Vagina (tissue), 2 donors: ENCODE measurements at places on chromosomes 1 and 21. TPM values are rescaled to one million over a fixed set of nuclear protein-coding genes. Genes with fewer than 3 reads are reported as not detected.

Gene HSPA6
- 0.98 TPM for total RNA-seq

Gene PAQR6
- 2.0 TPM for total RNA-seq

Gene NUDT4B
- not detected for total RNA-seq

Gene TMEM61
- total RNA-seq, result 3.4 TPM

Gene INAVA
- total RNA-seq, result 42.2 TPM

Gene MPL
- not detected for total RNA-seq

Gene KDM5B
- 99.4 TPM for total RNA-seq

Gene TRABD2B
- total RNA-seq, result 5.6 TPM

GRCh38 chr1:47859092-47859743 lies 138.0 kb downstream of the TRABD2B start:
- H3K4me1 ChIP-seq, result no peaks in the 10 kb centered on the region
- H3K27me3 ChIP-seq, result no peaks in the 10 kb centered on the region
- no peak overlapping the region for H3K27ac ChIP-seq
- H3K4me3 ChIP-seq, result no peak overlapping the region

GRCh38 chr1:14961661-14962267 lies 191.8 kb upstream of the TMEM51 start:
- H3K4me3 ChIP-seq, result no peak overlapping the region
- peaks cover 4% of the 10 kb centered on the region for H3K4me1 ChIP-seq
- no peaks in the 10 kb centered on the region for H3K27me3 ChIP-seq
- peaks cover 14% of the 10 kb centered on the region for H3K36me3 ChIP-seq
- H3K27ac ChIP-seq, result no peak overlapping the region

DNA sequence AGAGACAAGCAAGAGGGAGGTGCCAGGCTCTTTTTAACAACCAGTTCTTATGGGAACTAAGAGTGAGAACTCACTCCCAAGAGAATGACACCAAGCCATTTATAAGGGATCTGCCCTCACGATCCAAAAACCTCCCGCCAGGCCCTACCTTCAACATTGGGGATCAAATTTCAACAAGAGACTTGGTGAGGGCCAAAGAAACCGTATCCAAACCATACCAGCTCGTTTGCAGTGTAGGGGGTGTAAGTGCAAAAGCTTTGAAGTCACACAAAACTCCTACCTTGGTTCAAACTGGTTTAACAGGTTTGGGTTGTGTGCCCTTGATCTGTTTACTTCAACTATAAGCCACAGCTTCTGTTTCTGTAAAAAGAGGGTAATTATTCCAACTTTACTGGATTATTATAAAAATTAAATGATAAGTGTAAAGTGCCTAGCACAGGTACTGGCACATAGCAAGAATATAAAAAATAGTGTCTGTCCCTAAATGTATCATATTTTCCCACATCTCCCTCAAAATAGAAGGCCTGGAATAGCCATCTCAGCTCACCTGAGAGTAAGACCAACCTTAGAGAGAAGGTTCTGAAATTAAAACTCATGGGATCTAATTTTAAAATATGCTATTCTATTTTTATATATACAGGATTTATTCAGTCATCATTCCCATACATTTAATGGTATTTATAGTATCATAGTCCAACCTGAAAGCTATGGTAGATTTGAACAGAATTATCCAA lies 7.0 kb upstream of the USP25 start:
- no peaks in the 10 kb centered on the region for H3K36me3 ChIP-seq
- H3K4me1 ChIP-seq, result no peaks in the 10 kb centered on the region
- H3K27me3 ChIP-seq, result no peaks in the 10 kb centered on the region
- H3K4me3 ChIP-seq, result no peak overlapping the region
- DNase-seq, result no peak
- no peak overlapping the region for H3K27ac ChIP-seq

GRCh38 chr1:48948562-48948961 lies 171.9 kb upstream of the BEND5 start:
- no peak for DNase-seq
- H3K27me3 ChIP-seq, result no peaks in the 10 kb centered on the region
- H3K4me3 ChIP-seq, result no peak overlapping the region
- H3K4me1 ChIP-seq, result no peaks in the 10 kb centered on the region
- H3K27ac ChIP-seq, result no peak overlapping the region
- no peaks in the 10 kb centered on the region for H3K36me3 ChIP-seq

- no peaks in the 10 kb centered on the region for H3K36me3 ChIP-seq
- DNase-seq, result no peak
- H3K4me1 ChIP-seq, result peaks cover 12% of the 10 kb centered on the region
- no peak overlapping the region for H3K27ac ChIP-seq
- H3K4me3 ChIP-seq, result no peak overlapping the region
Measured at GRCh38 chr21:27505516-27505915, 538.6 kb upstream of the ADAMTS5 start.

DNA sequence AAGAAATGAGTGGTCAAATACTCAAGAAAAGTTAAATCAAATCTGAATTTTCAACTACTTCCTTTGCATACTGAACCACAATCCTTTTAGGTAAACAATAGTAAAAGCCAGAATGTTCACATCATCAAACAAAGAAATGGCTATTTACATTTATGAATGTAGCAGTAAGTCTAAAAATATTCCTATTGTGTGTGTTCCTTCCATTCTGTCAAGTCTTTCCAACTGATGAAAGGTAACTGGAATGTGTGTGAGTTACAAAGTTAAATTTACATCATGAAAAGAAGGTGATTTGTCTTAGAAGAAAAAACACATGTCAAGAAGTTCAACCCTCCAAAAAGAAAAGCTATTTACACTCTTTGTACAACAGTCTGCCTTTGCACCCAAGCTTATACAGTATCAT lies 203.1 kb downstream of the SIPA1L2 start:
- no peaks in the 10 kb centered on the region for H3K36me3 ChIP-seq
- H3K27me3 ChIP-seq, result no peaks in the 10 kb centered on the region
- no peak for DNase-seq

DNA sequence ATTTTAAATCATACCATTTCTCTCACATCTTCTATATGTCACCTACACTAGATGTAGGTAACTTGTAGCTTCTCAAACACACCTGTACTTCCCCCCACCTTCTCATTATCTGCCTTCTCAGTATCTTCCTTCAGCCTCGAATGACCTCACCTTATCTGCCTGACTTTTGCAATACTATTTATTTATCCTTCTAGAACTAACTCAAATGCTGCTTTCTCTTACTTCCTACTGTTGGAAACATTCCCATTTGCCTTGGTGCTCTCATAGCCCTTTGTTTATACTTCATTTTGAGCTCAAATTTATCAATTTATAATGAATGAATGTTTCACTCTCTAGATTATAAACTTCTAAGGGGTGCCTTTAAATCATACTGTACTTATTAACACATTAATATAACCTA lies 50.4 kb upstream of the KIAA1614 start:
- H3K27ac ChIP-seq, result no peak overlapping the region
- H3K4me3 ChIP-seq, result no peak overlapping the region
- no peak for DNase-seq
- H3K27me3 ChIP-seq, result no peaks in the 10 kb centered on the region
- H3K4me1 ChIP-seq, result no peaks in the 10 kb centered on the region
